Cardiac fibroblast (primary cell): ENCODE measurements at places on chromosomes 2 and 18.

GRCh38 chr18:10062302-10063300, 148.8 kb downstream of the VAPA start:
- no peak for DNase-seq

- no peak for DNase-seq
Measured at GRCh38 chr2:16093639-16094529, 153.5 kb downstream of the MYCN start.

- no peak for DNase-seq
Measured at GRCh38 chr18:67342159-67342558, 174.4 kb downstream of the DSEL start.

DNA sequence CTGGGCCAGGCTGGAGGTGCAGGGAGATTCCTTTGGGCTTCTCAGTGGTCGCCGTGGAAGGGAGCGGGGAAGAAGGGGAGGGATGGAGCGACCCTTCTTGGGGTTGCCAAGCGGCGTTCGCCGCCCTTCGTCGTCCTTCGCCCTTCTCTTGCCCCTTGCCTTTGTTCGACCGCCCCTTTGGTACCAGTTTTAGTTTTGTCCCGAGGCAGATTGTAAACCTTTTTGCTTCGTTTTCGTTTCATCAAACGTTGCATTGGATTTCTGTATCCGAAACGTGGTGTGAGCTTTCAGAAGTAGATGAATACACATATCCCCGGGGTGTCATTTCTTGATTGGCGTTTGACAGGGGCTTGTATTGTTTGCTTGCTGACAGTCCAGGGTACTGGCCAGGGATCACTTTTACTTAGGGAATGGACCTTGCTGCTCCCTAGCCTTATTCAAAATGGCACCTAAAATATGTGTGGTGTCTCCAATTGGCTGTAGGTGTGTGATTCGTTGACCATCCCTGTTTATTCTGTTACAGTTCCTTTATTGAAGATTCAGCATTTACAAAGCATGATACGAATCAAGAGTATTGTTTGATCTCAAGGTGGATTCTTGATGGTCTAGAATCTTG, 788 bp downstream of the USP14 start:
- DNase-seq: peak; percentile 16

DNA sequence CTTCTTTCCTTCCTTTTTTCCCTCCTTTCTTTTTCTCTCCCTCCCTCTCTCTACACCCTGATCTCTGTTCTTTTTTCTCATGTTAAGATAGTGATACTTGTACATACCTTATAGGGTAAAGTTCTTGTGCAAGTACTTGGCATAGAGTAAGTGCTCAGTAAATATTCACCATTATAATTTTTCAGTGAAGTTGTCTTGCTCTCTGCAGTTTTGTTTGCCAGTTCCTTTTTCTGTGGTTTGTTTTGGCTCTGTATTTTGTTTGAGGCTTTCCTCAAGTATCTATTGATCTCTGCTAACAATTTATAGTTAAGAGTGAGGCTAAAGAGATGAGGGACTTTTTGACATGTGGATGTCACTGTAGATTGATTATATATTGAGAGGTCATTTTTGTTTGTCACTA, 48.0 kb downstream of the MTX2 start:
- DNase-seq: peak; percentile 13

DNA sequence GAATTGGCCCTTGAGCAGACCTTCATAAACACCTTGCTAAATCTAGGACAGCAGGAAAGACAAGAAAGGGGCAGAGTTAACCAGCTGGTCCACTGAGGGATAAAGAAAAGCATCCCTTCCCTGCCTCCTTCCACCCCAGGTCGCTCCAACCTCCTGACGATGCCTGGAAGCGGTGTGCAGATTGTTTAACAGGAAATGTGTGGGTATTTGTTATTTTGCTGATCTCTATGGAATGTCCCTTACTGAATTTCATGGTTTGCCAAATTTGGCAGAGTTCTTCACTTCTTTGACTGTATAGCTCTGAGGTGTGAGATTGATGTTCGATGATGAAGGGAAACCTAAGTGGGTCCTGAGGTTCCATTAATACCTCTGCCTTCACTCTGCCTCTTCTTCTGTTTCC, 72.9 kb downstream of the MAP3K20 start:
- peak; percentile 65 for DNase-seq

DNA sequence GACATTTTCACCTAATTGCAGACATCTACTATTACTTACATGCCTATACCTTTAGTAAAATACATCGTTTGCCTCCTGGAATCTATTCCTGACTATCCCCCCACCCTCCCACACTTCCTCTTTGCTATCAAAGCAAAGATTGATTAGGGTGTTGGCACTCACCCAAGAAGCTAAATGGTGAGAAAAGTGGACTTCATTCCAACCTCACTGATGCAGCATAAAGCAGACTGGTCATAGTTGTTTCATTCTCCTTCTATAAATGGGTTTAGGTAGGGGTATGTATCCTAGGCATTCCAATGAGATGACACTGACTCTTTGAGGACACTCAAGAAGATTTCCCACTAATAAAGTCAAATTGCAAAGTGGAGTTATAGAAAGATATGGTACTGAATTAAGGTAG, 97.4 kb downstream of the LRP1B start:
- DNase-seq: no peak

- DNase-seq: no peak
Measured at GRCh38 chr2:236083934-236084333, 84.3 kb downstream of the GBX2 start.

GRCh38 chr18:68033466-68033865, 516.9 kb upstream of the DSEL start:
- DNase-seq: peak; percentile 65
